ENCODE measurements at places on chromosomes 3 and 15.

- DNase-seq, result peak; percentile 68
Measured at GRCh38 chr3:128343287-128344051, 123.2 kb downstream of the DNAJB8 start.

- DNase-seq, result no peak
Measured at GRCh38 chr3:40780925-40781406, 256.2 kb downstream of the ZNF621 start.

- no peak for DNase-seq
Measured at GRCh38 chr3:34155666-34156065, 357.2 kb downstream of the PDCD6IP start.

DNA sequence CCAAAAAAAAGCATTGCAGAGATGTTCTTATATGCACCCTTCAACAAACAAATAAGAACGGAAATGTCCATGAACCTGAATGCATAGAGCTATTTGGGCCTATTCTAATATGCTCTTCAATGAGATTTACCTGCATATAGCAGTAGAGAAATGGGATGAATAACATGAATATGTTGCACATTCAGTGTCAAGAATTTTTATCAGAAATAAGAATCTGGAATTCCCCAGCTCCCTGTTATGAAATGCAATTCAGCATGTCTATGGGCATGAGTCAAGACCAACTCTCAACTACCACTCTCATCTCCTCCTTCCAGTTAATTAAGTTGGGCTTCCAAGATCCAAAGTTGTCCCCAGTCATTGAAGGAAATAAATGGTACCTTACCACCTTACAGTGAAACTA is 133.7 kb upstream of the ALCAM start:
- DNase-seq, result no peak

DNA sequence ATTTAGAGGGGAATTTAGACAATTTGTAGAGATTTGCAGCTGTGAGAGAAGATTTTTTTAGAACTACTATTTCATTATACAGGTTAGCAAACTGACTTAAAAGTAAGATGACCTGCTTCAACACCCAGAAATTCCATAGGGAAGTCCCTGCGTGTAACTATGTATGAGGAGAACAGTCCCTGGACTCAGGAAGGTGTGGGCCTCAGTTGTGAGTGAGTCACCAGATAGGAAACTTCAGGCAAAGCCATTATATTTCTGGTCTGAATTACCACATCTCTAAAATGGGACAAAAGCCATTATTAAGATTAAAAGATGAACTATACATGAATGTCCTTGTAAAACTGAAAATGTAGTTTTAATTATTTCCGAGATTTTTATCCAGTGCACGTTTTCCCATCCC is 488.3 kb upstream of the GOLIM4 start:
- DNase-seq, result no peak

All from LoVo (cell line).